ENCODE measurements at places on chromosomes 16 and 17. TPM values are rescaled to one million over a fixed set of nuclear protein-coding genes. Genes with fewer than 3 reads are reported as not detected.

DNA sequence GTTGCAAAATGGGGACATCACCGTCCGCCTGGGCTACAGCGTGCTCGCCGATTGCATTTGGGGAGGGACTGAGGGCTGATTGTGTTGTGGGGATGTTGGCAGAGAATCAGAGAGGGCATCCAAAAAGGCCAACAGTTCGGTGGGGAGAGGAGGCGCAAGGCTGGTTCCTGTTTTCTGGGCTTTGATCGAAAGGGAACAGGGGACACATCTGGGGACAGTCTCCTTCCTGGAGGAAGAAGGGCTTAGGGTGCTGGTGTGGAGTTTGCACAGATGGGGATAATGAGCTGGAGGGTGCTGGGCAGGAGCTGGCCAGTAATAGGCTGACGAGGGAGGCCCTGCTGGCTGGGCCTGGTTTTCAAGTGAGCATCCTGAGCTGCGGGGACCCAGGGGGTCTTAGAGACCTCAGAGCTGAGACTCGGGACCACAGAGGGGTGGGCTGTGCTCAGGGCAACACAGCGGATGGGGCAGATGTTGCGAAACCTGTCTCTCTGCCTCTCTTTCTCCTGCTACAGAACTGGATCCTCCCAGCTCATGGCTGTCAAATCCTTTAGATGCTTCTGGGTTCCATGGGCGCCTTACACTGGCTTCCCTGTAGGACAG is 288.7 kb downstream of the SEC14L1 start:
- DNase-seq: peak; percentile 51

- no peak for DNase-seq
Measured at GRCh38 chr17:77349976-77350830, 209.4 kb downstream of the SEC14L1 start.

GRCh38 chr16:80611171-80611929 is 70.6 kb downstream of the DYNLRB2 start:
- no peak for DNase-seq

- no peak for DNase-seq
Measured at GRCh38 chr16:27951489-27952120, 111.9 kb downstream of the GSG1L start.

GRCh38 chr17:29918922-29919856 is 10.8 kb downstream of the SSH2 start:
- DNase-seq: no peak

- DNase-seq: no peak
Measured at GRCh38 chr16:50121721-50122445, 31.2 kb upstream of the TENT4B start.

DNA sequence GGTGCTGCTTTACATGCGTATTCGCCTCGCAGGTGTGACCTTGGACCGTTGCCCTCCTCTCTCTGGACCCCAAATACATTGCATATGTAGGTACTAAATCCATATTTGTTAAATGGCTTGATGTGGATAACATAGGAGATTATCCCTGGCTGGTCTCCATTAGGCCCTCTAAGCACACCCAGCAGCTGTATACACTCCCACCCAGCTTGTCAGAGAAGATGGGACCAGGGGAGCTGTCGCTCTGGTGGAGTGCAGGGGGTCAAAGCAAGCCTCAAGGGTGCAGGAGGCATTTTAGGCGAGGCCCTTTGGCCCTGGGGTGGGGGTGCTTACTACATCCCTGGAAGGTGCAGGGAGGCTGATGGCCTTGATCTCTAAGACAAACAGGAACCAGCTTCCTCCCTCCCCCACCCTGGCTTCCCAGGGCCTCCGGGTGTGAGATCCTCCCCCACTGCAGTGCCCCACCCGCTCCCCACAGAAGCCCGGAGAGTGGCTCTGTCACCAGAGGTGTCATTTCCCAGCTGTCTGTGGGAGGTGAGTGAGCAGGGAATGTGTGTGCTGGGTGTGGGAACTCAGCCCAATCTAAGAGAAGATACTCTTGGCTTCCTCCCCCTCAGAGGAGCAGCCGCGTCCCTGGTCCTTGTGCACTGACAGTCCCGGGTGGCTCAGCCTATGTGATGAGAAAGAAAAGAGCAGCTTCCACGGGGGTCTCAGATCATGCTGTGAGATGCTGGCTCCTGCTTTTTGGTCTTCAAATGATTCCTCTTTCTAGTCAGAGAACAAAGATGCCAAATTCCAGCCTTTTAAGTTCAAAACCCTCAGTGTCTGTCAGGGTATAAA is 1.4 kb upstream of the VAMP2 start:
- no peak for DNase-seq

DNA sequence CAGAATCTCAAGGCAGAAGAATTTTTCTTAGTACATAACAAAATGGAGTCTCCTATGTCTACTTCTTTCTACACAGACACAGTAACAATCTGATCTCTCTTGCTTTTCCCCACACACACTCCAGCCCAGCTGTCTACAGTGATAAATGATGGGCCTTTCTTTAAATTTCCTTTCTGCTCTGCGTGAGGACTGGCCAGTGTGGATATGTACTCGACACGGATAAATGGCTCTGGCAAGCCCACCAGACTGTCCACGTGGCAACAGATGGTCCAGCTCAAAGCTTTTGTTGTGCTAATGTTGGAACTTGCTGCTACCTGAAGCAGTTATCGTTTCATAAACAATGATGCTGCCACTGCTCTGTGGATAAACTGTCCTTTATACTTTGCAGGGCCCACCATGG is 410.7 kb downstream of the TMEM114 start:
- DNase-seq: no peak

DNA sequence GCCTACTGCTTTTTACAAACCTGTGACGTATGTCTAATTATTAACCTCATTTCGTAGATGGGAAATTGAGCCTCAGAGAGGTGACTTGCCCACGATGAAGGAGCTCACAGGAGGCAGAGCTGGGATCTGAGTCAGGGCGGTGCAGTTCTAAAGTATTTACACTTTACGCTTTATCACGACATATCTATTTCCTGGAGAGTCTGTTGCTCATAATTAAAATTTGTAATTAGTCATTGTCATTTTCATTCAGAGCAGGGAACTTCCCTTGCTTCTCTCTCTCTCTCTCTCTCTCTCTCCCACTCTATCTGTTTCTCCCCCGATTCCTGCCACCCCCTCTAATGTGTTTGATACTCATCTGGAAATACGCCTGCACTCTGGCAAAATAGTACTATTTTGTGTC is 5.9 kb downstream of the SLC5A11 start:
- no peak for DNase-seq

GRCh38 chr16:56999409-57000270 is 10.3 kb downstream of the NLRC5 start:
- DNase-seq: no peak

- peak; percentile 27 for DNase-seq
Measured at GRCh38 chr16:24609740-24610415, 70.5 kb downstream of the RBBP6 start.

DNA sequence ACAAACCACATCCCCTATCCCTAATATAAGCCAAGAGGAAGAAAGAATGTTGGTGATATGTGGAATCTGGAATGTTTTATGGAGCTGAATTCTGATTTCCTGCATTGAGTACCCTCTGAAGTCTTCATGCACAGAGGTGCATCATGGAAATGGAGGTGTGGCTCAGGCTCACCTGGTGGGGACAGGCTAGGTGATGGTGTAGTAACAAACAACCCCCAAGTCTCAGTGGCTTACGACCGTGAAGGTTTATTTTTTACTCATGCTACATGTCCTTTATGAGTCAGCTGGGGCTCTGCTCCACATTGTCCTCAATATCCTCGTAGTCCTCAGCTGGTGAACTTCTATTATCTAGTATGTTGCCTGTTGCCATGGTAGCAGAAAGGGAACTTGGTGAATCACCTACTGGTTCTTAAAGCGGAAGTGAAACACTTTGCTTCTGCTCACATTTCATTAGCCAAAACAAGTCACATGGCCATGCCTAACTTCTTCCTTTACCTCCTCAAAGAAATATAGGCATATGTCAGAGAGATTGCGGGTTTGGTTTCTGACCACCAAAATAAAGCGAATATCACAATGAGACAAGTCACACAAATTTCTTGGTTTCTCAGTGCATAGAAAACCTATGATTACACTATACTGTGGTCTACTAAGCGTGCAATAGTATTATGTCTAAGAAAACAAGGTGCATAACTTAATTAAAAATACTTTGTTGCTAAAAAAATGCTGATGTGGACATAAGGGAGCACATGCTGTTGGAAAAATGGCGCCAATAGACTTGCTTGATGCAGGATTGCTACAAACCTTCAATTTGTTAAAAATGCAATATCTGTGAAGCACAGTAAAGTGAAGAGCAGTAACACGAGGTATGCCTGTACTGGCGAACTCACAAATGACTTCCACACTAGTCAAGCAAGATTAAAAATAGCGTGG is at the start of gene PMFBP1:
Gene PMFBP1, minus strand, starts transcription at position 51 of the 930 bp plus-strand sequence. CDS start 947 bp downstream, outside the sequence.
- no peak for DNase-seq

DNA sequence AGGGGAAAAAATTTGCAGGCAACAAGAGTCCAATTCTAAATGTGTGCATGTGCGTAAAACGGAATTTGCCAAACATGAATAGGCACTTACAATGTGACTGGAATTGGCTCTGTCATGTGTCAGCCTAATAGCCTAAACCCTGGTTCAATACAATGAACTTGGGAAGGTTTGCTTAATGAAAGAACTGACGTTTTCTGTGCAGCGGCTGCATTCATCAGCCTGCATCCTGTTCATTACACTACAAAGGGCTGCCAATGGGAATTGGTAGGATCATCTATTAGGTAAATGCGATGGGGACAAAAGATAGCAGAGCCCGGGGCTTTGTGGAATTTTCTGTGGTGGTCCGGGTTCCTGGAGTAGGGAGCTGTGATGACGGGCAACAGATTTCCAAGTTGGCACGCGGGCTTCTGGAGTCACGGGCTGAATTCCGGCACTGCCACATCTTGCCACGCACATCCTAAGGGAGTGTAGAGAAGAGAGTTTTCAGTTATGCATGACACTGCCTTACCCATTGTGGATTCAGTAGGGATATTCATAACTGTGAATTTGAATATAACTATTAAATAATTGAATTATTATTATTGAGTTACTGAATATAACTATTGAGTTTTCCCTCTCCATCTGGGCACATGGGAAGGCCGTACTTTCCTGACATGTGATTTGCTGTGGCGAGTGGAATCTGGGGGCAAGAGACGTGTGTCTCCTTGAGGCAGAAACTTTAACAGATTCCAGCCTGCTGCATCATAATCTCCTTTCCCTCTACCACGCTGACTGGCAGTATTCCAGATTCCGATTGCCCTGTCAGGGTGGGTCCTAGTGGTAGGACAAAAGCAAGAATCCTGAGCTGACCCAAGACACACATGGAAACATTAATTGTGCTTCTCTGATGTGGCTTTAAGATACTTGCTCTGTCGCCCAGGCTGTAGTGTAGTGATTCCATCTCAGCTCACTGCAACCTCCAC is 565.6 kb downstream of the WWOX start:
- DNase-seq: no peak

GRCh38 chr17:6523809-6524355 is 32.5 kb downstream of the PITPNM3 start:
- no peak for DNase-seq

- no peak for DNase-seq
Measured at GRCh38 chr16:72840631-72841381, 207.1 kb downstream of the ZFHX3 start.

DNA sequence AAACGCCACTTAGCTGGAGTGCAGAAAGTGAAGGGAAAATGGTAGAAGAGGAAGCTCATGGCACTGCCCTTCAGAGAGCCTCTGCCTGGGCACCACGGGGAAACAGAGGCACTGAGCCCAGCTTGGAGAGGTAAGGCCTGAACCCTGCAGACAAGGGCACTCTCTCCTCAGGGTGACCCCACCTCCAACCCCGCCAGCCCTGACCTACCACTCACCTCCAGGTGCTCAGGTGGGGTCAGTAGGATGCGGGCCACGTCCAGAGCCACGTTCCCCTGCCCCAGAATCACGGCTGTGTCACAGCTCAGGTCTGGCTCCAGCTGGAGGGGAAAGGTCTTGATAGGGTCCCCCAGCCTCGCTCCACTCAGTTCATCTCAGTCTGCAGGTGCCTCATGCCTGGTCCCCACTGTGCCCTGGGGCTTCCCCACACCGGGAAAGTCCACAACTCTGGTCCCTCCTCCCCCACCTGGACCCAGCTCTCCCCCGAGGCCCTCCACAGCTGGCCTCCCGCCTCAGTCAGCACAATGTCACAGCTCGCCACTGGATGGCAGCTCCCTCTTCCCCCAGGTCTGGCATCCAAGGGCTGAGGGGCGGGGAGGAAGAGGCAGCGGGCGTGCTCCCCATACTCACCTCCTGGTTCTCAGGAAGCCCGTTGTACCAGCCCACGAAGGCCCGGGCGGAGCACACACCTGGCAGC is 6.0 kb upstream of the GRIN2C start:
- no peak for DNase-seq

DNA sequence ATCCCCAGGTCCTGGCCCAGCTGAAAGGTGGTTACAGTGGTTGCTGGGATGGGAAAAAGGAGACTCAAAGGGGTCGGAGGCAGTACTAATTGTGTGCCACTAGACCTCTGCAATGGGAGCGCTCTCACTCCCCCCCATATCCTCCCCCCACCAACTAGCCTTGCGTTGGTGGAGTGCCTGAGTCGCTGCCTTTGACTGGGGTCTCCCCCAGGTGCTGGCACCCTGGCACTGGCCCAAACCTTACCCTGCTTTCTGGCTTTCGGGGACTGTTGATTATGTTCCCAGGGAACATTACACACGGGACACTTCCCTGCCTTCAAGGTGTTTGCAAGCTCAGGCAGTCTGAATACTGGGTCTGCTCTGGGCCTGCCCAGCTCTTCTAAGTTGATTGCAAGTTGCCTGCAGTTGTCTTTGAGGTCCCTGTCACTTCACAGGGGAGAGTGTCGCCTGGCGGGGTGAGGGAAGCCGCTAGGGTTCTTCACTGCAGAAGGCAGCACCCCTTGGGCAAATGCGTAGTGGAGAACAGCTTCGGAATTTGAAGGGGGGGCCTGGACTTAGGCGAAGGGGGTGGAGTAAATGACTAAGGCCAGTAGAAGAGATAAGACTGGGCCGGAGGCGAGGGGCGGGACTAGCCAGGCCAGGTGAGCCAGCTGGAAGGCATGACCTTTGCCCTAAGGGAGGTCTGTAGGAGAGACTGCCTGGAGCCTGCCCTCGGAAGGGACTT is 98.0 kb downstream of the RAB11FIP4 start:
- DNase-seq: no peak

- no peak for DNase-seq
Measured at GRCh38 chr17:80294210-80294609, 33.6 kb downstream of the RNF213 start.

Gene ORC6
- polyA plus RNA-seq: 20.2 TPM

Gene ANKRD40CL
- not detected for polyA plus RNA-seq

Gene KCNJ18
- not detected for polyA plus RNA-seq

Gene IRX5
- polyA plus RNA-seq: 1.4 TPM

Gene GRIN2C
- 0.39 TPM for polyA plus RNA-seq

Gene KRT39
- polyA plus RNA-seq: not detected

Gene NPW
- 0.62 TPM for polyA plus RNA-seq

Gene KDM6B
- polyA plus RNA-seq: 1.4 TPM

Gene TUBG2
- polyA plus RNA-seq: 27.6 TPM

Measured in SK-N-SH (cell line).